Mammary epithelial cell (primary cell): ENCODE measurements at places on chromosomes 2 and 18. TPM values are rescaled to one million over a fixed set of nuclear protein-coding genes. Genes with fewer than 3 reads are reported as not detected.

GRCh38 chr2:207847807-207848544, 78.3 kb upstream of the FZD5 start:
- peak; percentile 89 for DNase-seq

DNA sequence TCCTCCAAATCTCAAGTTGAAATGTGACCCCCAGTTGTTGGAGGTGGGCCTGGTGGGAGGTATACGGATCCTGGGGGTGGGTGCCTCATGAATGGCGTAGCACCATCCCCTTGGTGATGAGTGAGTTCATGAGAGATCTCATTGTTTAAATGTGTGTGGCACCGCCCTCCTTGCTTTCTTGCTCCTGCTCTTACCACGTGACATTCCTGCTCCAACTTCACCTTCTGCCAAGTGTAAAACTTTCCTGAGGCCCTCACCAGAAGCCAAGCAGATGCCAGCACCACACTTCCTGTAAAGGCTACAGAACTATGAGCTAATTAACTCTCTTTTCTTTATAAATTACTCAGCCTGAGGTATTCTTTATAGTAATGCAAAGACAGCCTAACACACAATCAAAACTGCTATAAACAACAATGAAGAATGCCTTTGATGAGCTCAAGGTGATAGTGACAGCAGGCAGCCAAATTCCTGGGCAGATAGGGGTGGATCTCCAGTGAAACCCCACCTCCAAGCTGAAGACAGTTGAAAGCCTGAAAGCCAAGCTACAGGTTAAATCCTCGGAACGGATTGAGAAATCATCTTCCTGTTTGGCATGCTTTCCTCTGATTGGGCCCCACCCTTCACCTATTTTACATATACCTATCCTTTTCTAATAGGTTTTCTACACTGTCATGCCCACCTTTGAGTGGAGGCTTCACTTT, 26.9 kb downstream of the MCEE start:
- DNase-seq, result peak; percentile 10

DNA sequence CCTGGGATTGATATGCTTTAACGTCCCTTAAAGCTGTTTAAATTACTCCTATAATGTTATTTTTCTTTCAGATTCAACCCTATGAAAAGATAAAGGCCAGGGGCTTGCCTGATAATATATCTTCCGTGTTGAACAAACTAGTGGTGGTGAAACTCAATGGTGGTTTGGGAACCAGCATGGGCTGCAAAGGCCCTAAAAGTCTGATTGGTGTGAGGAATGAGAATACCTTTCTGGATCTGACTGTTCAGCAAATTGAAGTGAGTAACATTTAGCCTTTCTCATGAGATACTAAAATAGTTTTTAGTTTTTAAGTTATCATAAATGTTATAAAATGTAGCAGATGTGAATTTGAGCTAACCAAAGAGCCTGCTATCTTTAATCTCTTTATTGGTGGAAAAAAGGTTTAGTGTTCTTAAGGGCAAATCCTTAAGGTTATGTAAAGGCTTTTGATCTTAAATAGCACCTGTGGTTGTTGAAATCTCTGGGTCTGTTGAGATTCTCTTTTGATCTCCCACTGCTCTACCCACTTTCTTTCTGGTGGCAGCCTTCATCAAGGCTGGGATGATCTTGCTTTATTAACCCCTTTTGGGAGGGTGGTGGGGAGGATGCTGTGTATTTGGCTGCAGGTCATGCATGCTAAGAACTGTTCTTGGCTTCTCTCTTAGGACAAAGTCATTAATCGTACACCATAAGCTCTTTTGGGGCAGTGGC, 40.9 kb downstream of the UGP2 start:
- no peak for DNase-seq

The STPG4 gene
- 0.17 TPM for total RNA-seq

The ARHGAP28 gene
- 0.27 and 0.38 TPM in 2 replicates for total RNA-seq

The PARD6G gene
- 35.7 TPM for total RNA-seq

The TMEM247 gene
- not detected for total RNA-seq

DNA sequence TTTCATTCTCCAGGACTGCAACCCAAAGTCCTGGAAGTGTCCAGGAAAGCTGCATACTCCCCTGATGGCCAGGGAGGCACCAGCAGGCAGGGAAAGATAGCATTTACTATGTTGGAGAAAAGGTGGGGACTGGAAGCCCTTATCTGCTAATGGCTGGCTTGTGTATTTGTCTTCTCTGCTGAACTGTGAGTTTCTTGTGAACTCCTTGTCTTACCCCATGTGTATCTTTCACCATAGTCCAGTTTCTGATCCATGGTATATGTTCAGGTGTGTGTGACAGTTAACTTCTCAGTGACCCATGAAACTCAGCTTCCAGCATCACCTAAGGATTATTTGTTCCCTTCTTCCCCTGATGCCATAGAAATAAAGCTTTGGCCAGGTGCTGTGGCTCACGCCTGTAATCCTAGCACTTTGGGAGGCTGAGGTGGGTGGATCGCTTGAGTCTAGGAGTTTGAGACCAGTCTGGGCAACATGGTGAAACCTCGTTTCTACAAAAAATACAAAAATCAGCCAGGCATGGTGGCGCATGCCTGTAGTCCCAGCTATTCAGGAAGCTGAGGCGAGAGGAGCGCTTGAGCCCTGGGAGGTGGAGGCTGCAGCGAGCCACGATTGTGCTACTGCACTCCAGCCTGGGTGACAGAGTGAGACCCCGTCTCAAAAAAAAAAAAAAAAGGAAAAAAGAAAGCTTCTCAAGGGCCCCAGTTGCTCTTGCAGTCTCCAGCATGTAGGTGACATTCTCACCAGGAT, 112.8 kb upstream of the MAP4K3 start:
- DNase-seq, result no peak
